RKO (cell line): ENCODE measurements at places on chromosomes 11 and 22.

DNA sequence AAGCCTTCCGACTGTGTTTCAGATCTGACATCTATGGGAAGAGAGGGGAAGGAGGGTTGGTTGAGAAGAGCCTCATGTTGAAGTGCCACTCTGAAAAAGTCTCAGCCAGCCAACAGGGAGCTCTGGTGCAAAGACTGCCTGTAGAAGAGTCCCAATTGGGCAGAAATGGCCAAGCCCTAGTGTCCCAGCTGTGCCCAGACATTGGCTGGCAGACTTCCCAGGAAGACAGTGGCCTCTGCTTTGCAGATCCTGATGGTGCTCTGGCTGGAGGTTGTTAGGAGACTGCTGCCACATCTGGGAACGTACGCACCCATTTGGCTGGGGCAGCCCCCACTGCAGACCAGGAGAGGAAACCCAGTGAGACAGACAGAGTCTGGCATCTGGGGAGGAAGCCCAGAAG, 3.2 kb upstream of the PLA2G3 start:
- no peak for DNase-seq

DNA sequence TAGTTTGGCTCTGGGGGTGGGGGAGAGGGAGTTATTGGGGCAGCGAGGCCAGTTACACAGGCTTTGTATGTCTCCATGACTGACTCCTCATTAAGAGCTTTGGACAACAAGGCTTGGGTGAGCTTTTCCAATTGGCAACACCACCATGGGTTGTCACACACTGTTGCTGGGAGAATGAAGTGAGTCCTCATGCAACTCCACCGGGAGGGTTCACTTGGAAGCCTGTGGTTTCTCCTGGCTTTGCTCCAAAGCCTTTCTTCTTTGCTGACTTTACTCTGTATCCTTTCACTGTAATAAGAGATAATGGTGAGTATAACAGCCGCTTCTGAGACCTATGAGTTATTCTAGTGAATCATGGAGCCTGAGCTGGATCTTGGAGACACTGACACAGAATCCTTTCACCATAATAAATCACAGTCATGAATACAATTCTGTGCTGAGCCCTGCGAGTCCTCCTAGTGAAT, 24.9 kb downstream of the EIF3F start:
- peak; percentile 26 for DNase-seq

- peak; percentile 64 for DNase-seq
These were observed 2.9 kb downstream of the CSNK1E start for GRCh38 chr22:38314051-38314932.

- DNase-seq: no peak
These were observed at the start of gene NXPE4 for GRCh38 chr11:114595571-114595970. Gene NXPE4, minus strand, starts transcription at chr11:114595786. Its CDS starts 1,027 bp downstream, at chr11:114594759.

GRCh38 chr22:48522271-48522670, 1305.4 kb downstream of the BRD1 start:
- no peak for DNase-seq

DNA sequence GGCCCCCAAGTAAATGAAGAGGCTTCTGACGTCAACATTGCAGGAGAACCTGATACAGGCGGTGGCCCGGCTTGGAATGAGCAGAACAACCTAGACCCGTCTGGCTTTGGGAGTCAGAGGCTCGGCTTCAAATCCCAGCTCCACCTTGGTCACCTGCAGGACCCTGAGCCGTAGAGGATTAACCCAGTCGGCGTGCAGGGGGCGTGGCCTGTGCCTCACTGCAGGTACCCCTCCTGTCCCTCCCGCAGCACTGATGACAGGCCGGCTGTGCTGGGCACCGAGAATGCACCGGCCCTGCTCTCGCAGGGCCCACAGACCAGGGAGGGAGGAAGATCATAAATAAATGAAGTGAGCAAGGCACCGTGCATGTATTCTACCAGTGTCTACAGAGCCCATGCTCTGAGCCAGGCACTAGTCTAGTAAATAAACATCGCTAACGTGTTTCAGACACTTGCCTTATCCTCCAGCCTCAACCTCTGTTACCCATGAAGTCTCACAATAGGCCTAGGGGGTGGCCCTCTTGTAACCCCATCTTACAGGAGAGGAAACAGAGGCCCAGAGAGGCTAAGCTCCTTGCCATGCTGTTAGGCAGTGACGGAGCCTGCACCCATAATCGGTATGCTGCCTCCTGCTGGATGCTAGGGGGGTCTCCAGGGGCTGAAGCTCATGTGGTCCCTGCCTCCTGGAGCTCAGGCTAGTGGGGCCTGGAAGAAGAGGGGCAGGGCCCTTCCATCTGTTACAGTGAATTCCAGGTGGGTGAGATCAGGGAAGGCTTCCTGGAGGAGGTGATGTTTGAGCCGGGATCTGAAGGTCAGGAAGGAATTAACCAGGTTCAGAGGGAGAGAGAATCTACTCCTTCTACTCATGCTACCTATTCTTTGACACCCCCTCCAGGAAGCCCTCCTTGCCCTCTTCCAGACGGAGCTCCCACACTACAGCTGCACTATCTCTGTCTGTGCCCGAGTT, 53.4 kb downstream of the RTL6 start:
- no peak for DNase-seq

DNA sequence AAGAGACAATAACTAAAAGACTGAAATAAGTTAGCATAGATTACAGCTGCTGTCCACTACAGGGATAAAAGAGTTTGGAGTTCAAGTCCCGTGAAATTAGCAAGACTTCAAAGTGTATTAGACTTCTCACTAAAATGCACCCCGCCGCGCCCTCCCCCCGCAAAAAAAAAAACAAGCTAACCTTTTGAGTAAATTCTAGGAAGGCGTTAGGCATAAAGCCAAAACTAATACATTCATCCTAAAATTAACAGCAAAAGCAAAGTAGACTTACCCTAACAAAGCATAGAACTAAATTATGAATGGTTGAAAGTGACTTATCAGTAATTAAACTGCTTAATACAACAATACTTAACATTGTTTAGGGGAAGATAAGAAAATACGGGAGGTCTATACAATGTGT, 581.0 kb upstream of the CHORDC1 start:
- DNase-seq: no peak

GRCh38 chr11:11072067-11072466, 214.2 kb upstream of the ZBED5 start:
- no peak for DNase-seq

- no peak for DNase-seq
These were observed 862 bp downstream of the APBB1 start for GRCh38 chr11:6417907-6418556.

DNA sequence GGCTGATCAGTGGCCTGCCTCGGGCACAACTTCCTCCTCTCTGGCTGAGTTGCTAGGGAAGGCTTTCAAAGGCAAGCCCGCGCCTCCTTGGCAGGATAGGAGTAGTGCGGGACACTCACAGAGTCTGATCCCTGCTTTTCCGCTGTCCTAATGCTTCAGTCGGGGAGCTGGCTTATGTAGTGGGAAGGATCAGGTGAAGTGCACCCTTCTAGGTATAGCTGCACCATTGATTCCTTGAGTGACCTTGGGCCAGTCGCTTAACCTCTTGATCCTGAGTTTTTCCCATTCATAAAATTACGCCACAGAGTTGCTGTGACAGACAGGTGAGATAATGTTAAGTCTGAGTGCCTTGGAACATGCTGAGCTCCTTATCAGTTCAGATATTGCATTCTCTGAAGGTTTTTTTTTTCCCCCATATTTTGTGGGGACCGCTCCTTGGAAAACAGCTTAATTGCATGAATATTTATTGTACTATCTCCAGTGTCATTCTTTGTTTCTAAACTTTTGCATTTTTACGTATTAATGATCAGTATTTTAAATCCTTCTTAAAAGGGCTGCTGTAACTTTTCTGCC, 961 bp downstream of the IPO7 start:
- peak; percentile 70 for DNase-seq

- DNase-seq: no peak
These were observed 62.6 kb downstream of the MPPED1 start for GRCh38 chr22:43474161-43475101.

GRCh38 chr11:94199136-94200130, 70.8 kb downstream of the PANX1 start:
- DNase-seq: no peak
